ENCODE measurements at places on chromosomes 11 and 22.

GRCh38 chr11:1896468-1896867, 4.8 kb upstream of the PRR33 start:
- no peak for DNase-seq

- DNase-seq, result no peak
These were observed 10.6 kb upstream of the NNMT start for GRCh38 chr11:114285599-114285998.

- no peak for DNase-seq
These were observed 2.8 kb downstream of the ZFPL1 start for GRCh38 chr11:65086809-65087208.

DNA sequence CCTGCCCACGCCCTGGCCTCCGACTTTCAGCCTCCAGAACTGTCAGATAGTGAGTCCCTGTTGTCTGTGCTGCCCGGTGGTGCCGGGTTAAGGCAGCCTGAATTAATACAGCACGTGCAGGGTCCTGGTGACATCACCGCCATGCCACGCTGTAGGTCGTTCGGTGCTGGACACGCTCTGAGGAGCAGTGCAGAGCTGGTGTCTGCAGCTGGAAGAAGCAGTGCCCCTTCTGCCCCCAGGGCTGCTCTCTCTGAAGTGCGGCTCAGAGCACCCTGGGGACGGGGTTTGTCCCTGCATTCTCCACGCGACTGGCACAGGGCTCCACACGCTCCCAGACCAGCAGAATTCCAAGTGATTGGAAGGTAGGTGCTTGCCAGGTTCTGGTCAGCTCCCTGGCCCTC, 831.5 kb downstream of the TBC1D22A start:
- DNase-seq, result no peak

- no peak for DNase-seq
These were observed 91.7 kb downstream of the KCNQ1 start for GRCh38 chr11:2536440-2536989.

DNA sequence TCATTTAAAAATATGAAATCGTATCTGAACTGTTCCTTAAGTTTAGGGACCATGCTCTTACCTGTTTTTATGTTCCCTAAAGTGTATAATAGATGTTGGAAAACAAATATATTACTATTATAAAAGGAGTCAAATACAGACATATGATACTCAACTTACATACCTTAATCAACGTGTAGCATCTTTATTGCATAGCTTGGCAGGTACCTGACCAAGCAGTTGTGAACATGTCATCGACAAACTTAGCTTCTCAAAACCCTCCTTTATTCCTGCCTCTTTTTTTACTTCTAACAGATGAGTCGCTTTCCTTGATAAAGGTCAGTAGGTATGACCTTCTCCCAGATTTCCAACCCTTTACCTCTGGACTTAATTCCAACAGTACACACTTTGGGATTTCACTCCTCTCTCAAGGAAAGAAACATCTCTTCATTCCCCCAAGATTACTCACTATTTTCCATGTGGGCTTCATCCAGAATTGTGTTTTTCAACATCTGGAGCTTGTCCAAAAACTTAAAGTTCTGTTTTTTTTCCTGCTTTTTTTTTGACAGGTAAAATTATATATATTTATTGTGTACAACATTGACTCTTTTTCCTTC, 11.9 kb downstream of the HIPK3 start:
- no peak for DNase-seq

- peak; percentile 69 for DNase-seq
These were observed 235.3 kb upstream of the SORL1-AS1 start for GRCh38 chr11:121688055-121688491.

GRCh38 chr11:6245536-6245935, 6.6 kb downstream of the CNGA4 start:
- no peak for DNase-seq

DNA sequence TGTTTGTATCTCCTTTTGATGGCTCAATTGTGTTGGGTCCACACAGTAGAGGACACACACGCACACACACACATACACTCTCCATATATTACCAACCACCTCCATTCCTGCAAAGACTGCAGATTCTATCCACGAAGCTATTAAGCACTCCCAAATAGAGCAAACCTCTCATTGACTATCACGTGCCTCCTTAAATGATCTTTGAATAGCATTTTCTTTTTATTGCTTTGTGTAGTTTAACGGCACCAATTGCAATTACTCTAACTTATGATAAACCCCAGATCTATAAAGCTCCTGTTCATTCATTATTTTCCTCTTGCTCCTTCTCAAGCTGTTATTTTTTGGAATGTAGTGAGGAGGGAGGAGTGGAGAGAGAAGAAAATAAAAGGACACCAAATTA, 204.7 kb downstream of the ST3GAL4 start:
- DNase-seq, result no peak

Data from left forelimb (tissue), 1 donor.